ENCODE measurements at places on chromosomes 3 and 15. TPM values are rescaled to one million over a fixed set of nuclear protein-coding genes. Genes with fewer than 3 reads are reported as not detected.

- DNase-seq: no peak
These were observed 16.8 kb upstream of the SLC6A1 start for GRCh38 chr3:10975695-10976234.

GRCh38 chr3:39668420-39668819 lies 141.0 kb upstream of the MYRIP start:
- peak; percentile 6 for DNase-seq

- DNase-seq: no peak
These were observed 192.9 kb downstream of the ZBBX start for GRCh38 chr3:167187221-167187620.

- no peak for DNase-seq
These were observed 41.8 kb downstream of the MUC20 start for GRCh38 chr3:195762611-195763010.

DNA sequence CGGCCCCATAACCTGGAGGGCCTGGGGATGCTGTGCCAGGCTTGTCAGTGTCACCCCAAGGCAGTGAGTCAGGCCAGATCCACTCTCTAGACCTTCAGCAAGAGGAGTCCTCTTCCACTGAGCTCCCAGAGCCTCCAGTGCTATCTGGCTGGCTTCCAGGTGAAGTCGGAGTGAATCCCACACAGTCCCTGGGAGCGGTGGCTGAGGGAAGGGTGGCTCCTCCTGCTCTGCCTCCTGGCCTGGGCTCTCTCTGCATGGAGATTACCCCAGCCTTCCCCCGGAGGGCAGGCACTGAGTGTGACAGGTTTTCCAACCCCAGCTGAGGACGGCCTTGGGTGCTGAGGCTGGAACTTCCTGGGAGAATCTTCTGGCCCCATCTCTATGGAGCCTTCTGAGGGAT lies 82.7 kb downstream of the EPHB1 start:
- no peak for DNase-seq

Gene RPL22L1
- 772 TPM for total RNA-seq

Gene ANKRD63
- 0.37 TPM for total RNA-seq

Gene ZPLD1
- 0.06 TPM for total RNA-seq
